ENCODE measurements at places on chromosomes 6 and 20. TPM values are rescaled to one million over a fixed set of nuclear protein-coding genes. Genes with fewer than 3 reads are reported as not detected.

DNA sequence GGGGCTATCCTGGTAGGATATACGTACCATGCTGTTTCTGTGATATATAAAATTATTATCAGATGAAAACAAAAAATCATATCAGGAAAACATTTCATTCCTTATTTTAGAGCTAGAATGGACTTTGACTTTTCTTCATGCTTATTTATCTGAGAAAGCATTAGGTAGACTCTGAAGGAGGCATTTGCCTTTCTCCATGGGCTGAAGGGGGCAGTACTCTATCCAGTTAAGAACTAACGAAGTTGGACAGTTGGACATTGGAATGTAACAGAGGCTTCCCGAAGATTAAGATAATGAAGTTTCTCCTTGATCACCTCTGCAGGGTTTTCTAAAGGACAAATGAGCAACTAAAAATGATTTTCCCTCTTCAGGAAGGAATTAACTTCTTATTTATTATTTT, 233.9 kb downstream of the SAMD5 start:
- DNase-seq: no peak

DNA sequence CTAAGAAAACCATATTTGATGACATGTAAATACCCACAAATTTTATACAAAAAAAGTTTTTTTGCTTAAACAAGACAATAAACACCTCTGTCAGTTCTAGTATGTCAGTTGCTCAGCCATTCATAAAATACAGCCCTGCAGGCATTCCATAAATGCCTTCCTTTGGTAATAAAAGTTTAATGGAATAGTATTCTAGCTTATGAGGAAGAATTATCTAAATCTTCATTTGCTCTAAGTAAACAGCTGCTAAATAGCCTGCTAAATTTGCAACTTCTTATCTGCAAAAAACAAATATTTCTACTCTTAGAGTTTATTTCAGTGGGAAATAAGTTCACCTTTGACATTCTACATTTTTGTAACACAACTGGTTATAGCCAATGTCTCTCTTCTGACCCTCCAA, 108.8 kb downstream of the SMLR1 start:
- DNase-seq: no peak

GRCh38 chr20:38590676-38591473, 9.9 kb downstream of the ADIG start:
- no peak for DNase-seq

DNA sequence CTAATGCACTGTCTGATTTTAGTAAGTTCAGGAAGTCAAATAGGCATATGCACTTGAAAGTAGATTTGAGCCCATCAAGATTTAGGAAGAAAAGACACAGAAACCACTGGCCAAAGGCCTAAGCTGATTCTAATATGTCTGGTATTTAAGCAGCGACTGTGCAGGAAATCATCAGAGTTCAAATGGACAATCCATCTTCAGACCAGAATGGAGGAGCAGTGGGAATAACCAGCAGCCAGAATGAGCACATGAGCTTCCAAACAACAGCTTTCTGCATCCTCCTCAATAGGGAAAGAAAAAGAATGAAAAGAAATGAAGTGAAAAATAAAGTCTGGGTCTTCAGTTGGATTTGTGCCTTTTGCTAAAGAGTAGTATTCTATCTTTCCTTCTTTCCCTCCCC, 50.6 kb downstream of the SOD2 start:
- no peak for DNase-seq

The OR2W1 gene
- not detected for total RNA-seq
